GM12865 (cell line): ENCODE measurements at places on chromosomes 7 and 10.

- DNase-seq = no peak
Observed at GRCh38 chr7:444606-445005, 75.0 kb downstream of the PDGFA start.

GRCh38 chr10:88254091-88254490 is 329.0 kb downstream of the RNLS start:
- peak; percentile 45 for DNase-seq

DNA sequence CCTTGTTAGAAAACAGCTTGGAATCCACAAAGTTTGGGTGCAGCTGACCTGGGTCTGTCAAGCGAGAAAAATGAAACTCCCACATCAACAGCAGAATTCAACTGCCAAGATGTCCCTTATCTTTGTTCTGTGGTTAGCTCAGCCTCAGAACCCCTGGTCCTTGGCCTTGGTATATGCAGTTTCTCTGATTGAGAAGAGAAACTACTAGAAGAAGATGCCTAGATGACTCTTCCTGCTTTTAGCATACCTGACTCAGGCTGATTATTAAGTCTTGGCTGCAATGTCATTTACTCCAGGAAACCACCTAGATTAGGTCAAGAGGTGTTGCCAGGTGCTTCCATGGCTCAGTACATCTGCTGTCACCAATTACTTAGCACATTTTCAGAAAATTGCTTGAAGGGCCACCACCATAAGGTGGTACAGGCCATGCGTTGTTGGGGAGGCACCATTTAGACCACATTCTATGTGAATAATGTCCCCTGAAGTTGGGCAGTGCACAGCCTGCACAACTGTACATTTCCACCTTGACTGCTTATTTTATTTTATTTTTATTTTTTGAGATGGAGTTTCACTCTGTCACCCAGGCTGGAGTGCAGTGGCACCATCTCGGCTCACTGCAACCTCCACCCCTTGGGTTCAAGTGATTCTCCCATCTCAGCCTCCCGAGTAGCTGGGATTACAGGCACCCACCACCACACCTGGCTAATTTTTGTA is 59.4 kb upstream of the ZNF438 start:
- DNase-seq = peak; percentile 95

DNA sequence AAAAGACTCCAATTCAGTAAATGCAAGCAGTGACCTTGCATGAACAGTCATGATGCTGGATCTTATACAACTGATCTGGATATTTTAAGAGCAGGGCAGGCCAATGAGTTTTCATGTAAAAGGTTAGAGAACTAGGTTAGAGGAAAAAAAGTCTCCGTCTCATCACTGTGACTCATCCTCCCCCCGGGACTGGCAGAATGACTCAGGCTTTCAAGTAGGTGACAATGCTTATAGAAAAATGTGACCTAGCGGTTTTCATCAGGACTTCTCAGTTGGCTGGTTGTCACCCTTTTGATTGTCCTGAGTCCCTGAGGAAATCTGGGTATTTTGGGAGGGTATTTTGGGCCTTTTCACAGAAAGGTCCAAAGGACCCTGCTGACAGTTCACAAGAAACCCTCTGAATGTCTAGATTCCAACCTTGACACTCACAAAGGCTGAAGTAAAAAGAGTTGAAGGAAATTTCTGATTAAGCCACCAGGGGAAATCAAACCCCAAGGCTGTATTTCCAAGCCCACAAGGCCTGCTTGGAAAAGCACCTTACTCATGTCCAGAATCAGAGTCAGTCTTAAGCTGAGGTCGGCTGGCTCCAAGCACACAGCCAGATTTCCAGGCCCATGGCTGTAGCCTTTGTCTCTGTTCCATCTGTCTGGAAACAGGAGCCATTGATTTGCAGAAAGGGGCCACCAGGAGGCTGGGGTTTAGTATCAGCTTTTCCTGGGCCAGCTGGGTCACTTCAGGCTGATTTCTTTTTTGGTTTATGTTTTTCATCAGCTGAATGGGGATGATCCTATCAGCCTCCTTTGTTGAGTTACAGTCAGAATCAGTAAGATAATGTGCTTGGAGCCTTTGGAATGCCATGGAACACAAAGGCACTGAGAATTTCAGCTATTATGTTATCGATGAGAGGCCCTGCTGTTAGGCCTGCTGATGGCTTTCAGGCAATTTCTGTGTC is 226.4 kb upstream of the HABP2 start:
- peak; percentile 66 for DNase-seq

GRCh38 chr7:139297795-139298194 is 43.3 kb upstream of the FMC1 start:
- no peak for DNase-seq

DNA sequence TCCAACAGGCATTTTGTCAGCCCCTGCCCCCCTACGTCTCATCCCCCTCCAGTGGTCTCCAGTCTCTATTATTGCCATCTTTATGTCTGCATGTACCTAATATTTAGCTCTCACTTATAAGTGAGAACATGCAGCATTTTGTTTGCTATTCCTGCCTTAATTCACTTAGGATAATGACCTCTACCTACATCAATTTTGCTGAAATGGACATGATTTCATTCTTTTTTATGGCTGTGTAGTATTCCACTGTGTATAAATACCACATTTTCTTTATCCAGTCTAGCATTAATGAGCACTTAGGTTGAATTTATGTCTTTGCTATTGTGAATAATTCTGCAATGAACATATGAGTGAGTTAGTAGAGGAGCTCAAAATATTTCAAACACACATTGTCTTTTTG is 229.9 kb downstream of the SEMA3E start:
- DNase-seq = no peak

DNA sequence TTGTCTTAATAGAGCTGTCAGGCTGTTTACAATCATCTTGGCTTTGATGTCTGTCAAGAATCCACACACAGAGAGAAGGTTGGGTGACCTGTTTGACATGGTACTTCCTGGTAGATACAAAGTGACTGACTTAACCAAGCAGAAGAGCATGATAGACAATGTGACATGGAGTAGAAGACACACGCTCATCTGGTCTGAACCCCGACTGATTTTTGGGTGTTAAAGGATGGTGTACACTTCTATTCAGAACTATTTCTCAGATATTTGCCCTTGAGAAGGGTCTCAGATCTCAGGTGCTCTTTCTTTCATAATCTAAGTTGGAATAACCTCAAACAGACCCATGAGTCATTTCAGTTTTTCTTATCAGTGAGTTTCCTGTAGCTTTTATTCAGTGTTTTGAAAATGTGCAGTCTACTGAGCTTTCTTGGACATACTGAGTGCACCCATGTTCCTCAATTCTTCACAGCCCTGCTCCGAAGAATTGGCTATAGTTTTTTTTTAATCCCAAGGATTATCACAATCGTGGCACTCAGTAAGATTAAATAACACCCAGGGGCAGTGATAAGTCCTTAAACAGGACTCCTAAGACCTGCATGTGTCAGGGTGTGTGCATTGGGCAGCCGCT is 46.4 kb upstream of the NXPH1 start:
- DNase-seq = peak; percentile 76

GRCh38 chr10:8073691-8074416 is 19.4 kb downstream of the GATA3 start:
- DNase-seq = no peak

DNA sequence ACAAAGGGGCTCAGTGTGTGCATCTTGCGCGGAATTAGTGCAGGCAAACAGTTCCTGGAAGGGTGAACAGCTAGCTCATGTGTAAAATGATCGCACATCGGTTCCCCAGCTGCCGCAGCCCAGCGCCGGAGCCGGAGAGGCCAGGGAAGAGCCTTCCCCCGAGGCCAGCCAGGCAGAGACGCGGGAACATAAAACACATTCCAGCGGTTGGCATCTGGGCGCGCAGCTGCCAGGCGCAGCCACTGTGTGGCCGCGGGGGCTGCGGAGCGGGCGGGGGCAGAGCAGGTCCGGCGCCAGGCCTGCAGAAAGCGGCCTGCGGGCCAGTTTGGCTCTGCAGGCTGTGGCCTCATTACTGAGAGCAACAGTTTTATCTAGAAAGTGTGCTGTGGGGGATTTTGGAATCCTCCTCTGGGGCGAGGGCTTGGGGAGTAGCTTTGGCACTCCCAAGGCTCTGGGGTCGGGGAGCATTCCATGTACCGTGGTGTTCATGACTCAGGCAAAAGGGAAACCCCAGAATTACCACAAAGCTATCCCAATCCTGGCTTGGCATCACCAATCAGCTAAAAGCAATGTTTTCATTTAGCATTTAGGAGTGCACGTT is 74.3 kb downstream of the SAMD9 start:
- no peak for DNase-seq

- DNase-seq = peak; percentile 61
Observed at GRCh38 chr7:119197877-119198527, 973.5 kb downstream of the ANKRD7 start.

DNA sequence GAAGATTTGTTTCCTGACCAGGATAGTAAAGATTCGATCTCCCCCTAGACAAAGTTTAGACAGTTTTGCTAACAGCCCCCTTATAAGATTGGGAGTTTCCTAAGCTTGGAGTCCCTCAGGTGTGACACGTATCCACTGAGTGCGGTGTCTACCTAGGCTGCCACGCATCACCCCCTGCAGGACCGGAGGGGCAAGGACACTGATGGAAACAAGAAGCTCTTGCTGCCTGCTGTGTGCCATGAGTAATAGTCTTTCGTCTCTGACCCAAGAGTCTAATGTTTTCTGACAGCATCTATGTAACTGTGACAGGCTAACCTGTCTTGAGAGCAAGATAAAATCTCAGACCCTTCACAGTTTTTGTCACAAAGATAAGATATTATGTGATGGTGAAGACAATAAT is 173.5 kb downstream of the SEMA3E start:
- no peak for DNase-seq

DNA sequence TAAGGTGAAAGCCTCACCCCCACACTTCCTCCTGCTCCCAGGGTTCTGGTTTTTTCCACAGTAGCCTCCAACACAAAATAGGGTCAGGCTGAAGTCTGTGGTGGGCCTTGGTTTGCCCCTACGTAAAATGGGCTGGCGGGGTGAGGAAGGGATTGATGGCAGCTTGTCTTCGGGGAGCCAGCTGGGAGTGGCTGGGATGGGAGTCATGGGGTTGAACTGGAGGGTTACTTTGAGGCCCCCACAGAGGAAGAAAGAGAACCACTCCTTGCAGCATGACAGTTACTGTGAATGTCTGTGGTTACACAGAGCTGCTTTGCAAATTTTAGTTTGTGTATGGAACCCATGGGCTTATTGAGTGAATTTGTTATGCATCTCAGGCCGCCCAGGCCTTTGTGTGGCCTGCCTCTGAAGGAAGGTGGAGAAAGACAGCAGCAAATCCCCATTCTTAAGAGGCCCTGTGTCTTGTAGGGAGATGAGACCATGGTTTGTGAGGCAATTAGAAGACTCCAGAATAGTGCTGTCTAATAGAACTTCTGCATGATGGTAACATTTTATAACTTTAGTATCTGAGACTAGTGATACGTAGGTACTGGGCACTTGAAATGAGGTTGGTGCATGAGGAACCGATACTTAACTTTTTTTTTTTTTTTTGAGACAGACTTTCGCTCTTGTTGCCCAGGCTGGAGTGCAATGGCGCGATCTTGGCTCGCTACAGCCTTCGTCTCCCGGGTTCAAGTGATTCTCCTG is 8.1 kb downstream of the TRIM8 start:
- DNase-seq = peak; percentile 80

DNA sequence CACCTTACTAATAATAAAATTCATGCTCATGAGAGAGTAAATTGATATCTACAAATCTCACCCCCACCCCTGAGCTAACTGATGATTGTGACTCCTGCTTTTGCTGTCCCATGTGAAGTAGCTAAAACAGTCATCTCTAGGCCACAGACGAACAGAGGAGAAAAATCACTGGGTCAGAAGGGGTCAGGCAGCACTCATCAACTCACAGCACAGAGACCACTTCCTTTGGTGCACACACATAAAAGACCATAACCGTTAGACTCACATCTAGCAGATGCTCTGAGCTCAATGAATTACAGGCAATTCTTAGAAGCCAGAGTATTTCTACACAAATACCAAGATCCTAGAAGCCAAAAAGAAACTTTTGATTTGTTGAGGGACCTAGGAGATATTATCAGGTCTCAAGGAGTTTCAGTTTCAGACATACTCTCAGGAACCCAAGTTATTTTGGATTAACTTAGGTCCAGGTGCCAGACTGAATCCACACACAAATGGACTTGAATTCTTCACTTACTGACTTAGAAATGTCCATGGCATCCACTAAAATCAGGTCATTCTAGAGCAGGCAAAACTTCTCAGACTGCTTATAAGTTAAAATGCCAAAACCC is 65.0 kb upstream of the TES start:
- DNase-seq = peak; percentile 65

DNA sequence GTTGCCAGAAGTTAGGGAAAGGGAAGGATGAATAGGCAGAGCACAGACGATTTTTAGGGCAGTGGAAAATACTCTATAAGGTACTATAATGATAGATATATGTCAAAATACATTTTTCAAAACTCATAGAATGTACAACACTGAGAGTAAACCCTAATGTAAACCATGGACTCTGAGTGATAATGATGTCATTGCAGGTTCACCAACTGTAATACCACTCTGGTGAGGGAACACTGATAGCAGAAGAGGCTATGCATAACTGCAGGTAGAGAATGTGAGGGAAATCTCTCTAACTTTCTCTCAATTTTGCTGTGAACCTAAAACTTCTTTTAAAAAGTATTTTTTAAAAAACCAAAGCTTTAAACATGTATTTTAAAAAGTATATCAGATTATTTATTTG is 22.1 kb downstream of the POT1 start:
- DNase-seq = no peak

DNA sequence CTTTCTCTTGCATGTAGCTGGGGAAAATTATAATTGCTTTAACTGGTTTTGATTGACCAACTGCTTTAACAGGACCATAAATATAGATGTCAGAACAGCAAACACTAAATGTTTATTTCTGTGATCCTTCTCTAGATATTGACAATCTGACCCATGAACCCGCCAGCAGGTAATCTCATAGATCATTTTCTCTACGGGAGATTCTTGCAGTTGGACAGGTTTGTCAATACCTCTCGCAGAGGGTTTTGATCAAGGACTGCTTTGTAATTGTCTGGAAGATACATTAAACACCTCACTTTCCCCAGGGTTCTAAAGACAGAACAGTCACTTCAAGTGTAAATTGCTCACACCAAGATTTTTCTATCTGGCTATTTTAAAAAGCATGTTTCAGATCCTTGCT is 235.8 kb upstream of the RHOBTB1 start:
- DNase-seq = no peak

- DNase-seq = no peak
Observed at GRCh38 chr10:21975378-21975990, 28.0 kb downstream of the DNAJC1 start.

- DNase-seq = peak; percentile 4
Observed at GRCh38 chr7:10888861-10889260, 84.8 kb upstream of the PHF14 start.

DNA sequence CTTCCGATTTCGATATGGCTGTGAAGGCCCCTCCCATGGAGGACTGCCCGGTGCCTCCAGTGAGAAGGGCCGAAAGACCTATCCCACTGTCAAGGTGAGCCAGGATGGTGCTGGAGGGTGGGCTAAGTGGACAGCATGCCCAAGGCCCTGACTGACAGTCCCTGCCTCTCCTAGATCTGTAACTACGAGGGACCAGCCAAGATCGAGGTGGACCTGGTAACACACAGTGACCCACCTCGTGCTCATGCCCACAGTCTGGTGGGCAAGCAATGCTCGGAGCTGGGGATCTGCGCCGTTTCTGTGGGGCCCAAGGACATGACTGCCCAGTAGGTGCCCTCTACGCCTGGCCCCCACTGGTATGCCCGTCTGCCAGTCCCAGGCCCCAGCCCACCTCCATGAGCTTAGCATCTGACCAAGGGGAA is 1.2 kb downstream of the NFKB2 start:
- no peak for DNase-seq

- peak; percentile 64 for DNase-seq
Observed at GRCh38 chr10:87656431-87657072, 3.1 kb upstream of the PAPSS2 start.

GRCh38 chr10:105170521-105170920 is 529.4 kb downstream of the SORCS3 start:
- no peak for DNase-seq
